ENCODE measurements at places on chromosomes 6 and 20. TPM values are rescaled to one million over a fixed set of nuclear protein-coding genes. Genes with fewer than 3 reads are reported as not detected.

DEFB124 gene
- total RNA-seq = not detected

TRAPPC3L gene
- not detected for total RNA-seq

WFDC10B gene
- total RNA-seq = not detected

GID8 gene
- 34.6 TPM for total RNA-seq

PGC gene
- total RNA-seq = not detected

VGLL2 gene
- total RNA-seq = not detected

BMP6 gene
- total RNA-seq = 221 TPM

TREML2 gene
- total RNA-seq = not detected
